ENCODE measurements at places on chromosomes 12 and 14.
A peak's percentile ranks its signal among the peaks of the same experiment; 100 is the strongest.

- H3K4me3 ChIP-seq = no peak overlapping the region
- H3K27ac ChIP-seq = no peak overlapping the region
- H3K27me3 ChIP-seq = peaks cover 26% of the 10 kb centered on the region
- DNase-seq = no peak
- H3K36me3 ChIP-seq = peaks cover 7% of the 10 kb centered on the region
Measured at GRCh38 chr12:1870086-1870485, 48.4 kb downstream of the CACNA2D4 start.

- H3K36me3 ChIP-seq = no peaks in the 10 kb centered on the region
- H3K4me3 ChIP-seq = no peak overlapping the region
- no peak for DNase-seq
- H3K4me1 ChIP-seq = peaks cover 46% of the 10 kb centered on the region
Measured at GRCh38 chr12:6264402-6265037, 46.0 kb upstream of the PLEKHG6 start.

GRCh38 chr12:145369-145960 lies 68.5 kb downstream of the SLC6A12 start:
- H3K27ac ChIP-seq = peak overlapping the region; percentile 40
- H3K4me1 ChIP-seq = peaks cover 93% of the 10 kb centered on the region
- H3K4me3 ChIP-seq = peak overlapping the region; percentile 19
- peaks cover 40% of the 10 kb centered on the region for H3K27me3 ChIP-seq
- DNase-seq = peak; percentile 25

DNA sequence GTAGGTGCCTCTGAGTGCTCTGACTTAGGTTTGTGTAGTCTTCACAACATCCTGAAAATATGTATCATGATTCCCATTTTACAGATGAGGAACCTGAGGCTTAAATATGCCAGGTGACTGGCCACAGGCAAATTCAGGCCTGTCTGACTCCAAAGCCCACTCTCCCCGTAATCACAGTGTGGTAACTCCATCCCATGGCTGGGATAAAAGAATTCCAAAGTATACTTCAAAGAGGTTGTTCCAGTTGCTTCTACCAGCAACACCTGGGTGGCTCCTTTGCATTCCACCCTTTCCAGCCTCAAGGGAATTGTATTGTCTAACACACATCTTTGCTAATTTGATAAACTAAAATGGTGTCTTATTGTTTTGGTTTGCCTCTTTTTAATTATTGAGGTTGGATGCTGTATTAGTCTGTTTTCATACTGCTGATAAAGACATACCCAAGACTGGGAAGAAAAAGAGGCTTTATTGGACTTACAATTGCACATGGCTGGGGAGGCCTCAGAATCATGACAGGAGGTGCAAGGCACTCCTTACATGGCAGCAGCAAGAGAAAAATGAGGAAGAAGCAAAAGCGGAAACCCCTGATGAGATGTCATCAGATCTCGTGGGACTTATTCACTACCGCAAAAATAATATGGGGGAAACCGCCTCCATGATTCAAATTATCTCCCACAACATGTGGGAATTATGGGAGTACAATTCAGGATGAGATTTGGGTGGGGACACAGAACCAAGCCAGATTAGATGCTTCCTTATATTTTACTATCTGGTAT lies 9.9 kb upstream of the CHST11 start:
- no peak overlapping the region for H3K4me3 ChIP-seq
- H3K36me3 ChIP-seq = no peaks in the 10 kb centered on the region
- no peak for DNase-seq
- H3K27ac ChIP-seq = no peak overlapping the region

GRCh38 chr14:92391726-92392125 lies 68.8 kb downstream of the SLC24A4 start:
- H3K4me1 ChIP-seq = peaks cover 20% of the 10 kb centered on the region
- H3K27me3 ChIP-seq = peaks cover 5% of the 10 kb centered on the region
- H3K4me3 ChIP-seq = no peak overlapping the region
- no peak overlapping the region for H3K27ac ChIP-seq

GRCh38 chr12:28583701-28584261 lies 393.5 kb downstream of the CCDC91 start:
- H3K4me1 ChIP-seq = no peaks in the 10 kb centered on the region
- no peaks in the 10 kb centered on the region for H3K36me3 ChIP-seq
- no peak overlapping the region for H3K27ac ChIP-seq
- DNase-seq = no peak
- H3K27me3 ChIP-seq = no peaks in the 10 kb centered on the region
- H3K4me3 ChIP-seq = no peak overlapping the region

DNA sequence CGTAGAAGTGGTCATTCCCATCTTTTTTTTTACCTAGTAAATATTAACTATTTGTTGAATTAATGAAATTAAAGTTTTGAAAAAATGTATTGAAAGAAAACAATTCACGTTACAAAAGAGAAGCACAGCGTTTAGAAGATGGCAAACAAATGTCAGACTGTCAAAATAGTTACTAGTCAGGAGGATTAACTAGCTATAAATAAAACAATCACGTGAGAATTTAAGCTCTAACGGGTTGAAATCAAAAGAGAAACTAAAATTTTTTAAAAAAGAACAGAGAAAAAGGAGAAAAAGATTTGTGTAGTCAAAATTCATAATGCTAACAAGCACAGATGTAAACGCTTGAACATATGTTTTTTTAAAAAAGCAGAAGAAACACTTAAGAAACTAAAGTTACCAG lies 26.4 kb downstream of the DDHD1 start:
- H3K36me3 ChIP-seq = peaks cover 24% of the 10 kb centered on the region
- H3K4me1 ChIP-seq = peaks cover 6% of the 10 kb centered on the region
- no peaks in the 10 kb centered on the region for H3K27me3 ChIP-seq
- no peak overlapping the region for H3K4me3 ChIP-seq

DNA sequence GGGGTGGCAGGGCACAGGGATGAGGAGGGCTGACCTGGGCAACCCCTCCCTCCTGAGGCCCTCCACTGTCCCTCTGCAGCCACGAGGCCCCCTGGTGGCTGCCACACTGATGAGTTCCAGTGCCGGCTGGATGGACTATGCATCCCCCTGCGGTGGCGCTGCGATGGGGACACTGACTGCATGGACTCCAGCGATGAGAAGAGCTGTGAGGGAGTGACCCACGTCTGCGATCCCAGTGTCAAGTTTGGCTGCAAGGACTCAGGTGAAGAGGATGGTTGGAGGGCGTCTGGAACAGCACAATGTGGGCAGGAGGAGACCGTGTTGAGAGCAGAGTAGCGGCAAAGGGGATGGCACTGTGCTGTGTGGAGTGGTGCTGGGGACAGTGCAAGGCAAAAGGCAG lies 25.7 kb upstream of the LRP1-AS start:
- H3K27me3 ChIP-seq = peaks cover 1% of the 10 kb centered on the region
- no peak overlapping the region for H3K27ac ChIP-seq

DNA sequence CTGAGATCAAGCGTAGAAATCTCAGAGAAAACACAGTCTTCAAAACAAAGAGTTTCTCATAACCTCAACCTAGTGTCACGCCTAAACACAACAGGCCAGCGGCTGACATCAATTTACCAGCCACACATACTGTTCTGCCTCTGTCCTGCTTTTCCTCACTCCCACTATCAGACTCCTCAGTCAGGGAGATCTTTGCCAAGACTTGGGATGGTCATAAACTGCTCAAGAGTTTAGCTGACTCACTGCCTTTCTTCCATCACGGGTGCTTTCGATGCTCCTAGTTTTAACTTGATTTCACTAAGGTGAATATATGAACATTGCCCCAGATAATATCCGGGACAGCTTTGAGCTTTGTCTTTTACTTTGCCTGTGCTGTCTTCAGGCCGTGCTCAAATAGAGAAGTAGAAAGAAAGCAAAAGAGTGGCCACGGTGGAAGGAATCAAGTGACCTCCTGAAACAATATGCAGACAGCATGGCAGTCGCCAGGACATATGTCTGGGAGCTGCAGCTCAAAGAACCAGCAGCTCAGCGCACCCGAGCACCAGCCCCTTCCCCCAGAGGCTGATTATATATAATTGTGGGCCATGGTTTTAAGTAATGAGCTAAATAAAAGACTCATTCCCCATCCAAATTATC lies 12.1 kb downstream of the MDM1 start:
- no peak overlapping the region for H3K4me3 ChIP-seq
- H3K27me3 ChIP-seq = no peaks in the 10 kb centered on the region
- no peak for DNase-seq
- peaks cover 26% of the 10 kb centered on the region for H3K4me1 ChIP-seq

GRCh38 chr14:23354990-23355389 lies 2.3 kb upstream of the SLC22A17 start:
- H3K4me1 ChIP-seq = peaks cover 26% of the 10 kb centered on the region
- peaks cover 27% of the 10 kb centered on the region for H3K27me3 ChIP-seq
- H3K27ac ChIP-seq = peak overlapping the region; percentile 43
- peaks cover 34% of the 10 kb centered on the region for H3K36me3 ChIP-seq

DNA sequence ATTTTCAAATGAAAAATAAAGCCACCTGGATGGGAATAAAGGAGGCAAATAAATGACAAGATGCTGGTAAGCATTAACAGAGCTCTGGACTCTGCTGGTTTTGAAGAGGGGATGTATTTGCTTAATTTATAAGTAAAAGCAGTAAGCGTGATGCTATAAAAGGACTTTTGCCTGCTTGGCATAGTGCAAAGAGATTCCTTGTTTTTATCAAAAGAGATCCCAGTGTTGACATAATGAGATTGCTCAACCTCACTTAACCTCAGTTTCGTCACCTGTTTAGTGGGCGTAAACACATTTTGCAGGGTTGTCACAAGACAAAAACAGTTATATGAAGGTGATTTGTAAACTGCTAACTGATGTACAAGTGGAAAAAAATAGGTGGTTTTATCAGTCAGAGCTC lies 13.8 kb downstream of the ASCL1 start:
- no peaks in the 10 kb centered on the region for H3K36me3 ChIP-seq
- H3K4me3 ChIP-seq = no peak overlapping the region
- H3K4me1 ChIP-seq = no peaks in the 10 kb centered on the region
- no peak overlapping the region for H3K27ac ChIP-seq
- DNase-seq = no peak

GRCh38 chr12:32995623-32996022 lies 99.0 kb upstream of the PKP2 start:
- no peak for DNase-seq
- no peaks in the 10 kb centered on the region for H3K27me3 ChIP-seq
- H3K4me3 ChIP-seq = no peak overlapping the region
- peaks cover 24% of the 10 kb centered on the region for H3K4me1 ChIP-seq
- H3K27ac ChIP-seq = no peak overlapping the region

DNA sequence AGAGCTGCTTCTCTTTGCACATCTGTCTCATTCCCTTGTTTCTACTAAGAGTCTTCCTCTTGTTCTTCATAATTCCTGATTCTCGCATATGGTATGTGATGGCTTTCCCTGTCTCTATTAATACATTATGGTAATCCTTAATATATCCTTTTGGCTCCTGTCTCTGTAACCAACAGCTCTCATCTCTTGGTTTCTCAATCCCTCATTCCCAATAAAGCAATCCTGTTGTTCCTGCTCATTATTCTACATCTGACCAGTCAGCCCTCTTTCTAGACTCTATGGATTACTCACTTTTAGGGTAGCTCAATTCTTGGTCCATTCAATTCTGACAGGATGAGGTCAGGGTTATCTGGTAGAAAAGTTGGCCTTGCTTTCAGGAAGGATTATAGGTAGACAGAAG lies 349.9 kb downstream of the LRIG3 start:
- H3K27ac ChIP-seq = no peak overlapping the region
- H3K36me3 ChIP-seq = no peaks in the 10 kb centered on the region
- peaks cover 9% of the 10 kb centered on the region for H3K4me1 ChIP-seq

GRCh38 chr14:85039353-85039626 lies 490.7 kb upstream of the FLRT2 start:
- peaks cover 25% of the 10 kb centered on the region for H3K4me1 ChIP-seq
- H3K36me3 ChIP-seq = no peaks in the 10 kb centered on the region
- H3K27ac ChIP-seq = no peak overlapping the region
- no peak for DNase-seq
- H3K27me3 ChIP-seq = peaks cover 3% of the 10 kb centered on the region

DNA sequence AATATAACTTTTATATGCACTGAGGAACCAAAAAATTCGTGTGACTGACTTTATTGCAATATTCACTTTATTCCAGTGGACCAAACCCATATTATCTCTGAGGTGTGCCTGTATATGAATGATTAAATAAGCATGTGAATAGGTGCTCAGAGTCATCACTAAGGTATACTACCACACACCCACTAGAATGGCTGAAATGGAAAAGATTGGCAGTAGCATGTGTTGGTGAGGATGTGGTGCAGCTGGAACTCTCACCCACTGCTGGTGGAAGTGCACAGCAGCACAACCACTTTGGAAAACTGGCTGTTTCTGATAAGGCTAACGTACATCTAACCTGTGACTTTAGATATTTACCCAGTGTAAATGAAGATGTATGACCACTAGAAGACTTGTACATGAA lies 36.8 kb downstream of the GOLGA5 start:
- H3K4me1 ChIP-seq = peaks cover 21% of the 10 kb centered on the region
- peaks cover 2% of the 10 kb centered on the region for H3K27me3 ChIP-seq
- H3K36me3 ChIP-seq = peaks cover 53% of the 10 kb centered on the region

DNA sequence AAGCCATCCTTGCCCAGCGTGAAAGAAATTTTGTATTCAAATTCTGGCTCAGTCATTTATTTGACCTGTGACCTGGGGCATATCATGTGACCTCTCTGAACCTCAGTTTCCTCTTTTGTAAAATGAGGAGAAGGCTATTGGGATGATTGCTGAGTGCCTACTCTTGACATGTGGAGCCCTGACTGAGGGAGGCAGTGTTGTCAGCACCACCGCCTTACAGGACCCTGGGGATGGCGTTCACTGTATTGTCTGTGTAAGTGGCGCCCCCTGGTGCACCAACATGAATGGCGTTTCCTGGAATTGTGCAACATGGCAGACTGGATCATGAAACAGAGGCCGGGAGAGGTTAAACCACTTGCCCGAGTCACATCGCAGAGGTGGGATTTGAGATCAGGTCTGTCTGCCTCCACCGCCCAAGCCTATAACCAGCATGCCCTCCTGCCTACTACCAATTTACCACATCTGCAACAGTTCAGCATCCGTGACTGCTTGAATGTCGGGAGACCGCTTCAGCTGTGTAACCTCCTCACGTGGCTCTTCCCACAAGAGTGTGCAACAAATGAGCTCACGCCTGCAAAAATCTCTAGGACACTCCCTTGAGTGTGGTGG lies 20.1 kb upstream of the CCDC63 start:
- no peak overlapping the region for H3K4me3 ChIP-seq
- H3K36me3 ChIP-seq = no peaks in the 10 kb centered on the region
- DNase-seq = peak; percentile 86
- H3K27me3 ChIP-seq = peaks cover 64% of the 10 kb centered on the region
- peaks cover 5% of the 10 kb centered on the region for H3K4me1 ChIP-seq

GRCh38 chr12:115771065-115771464 lies 506.4 kb downstream of the MED13L start:
- peaks cover 24% of the 10 kb centered on the region for H3K27me3 ChIP-seq
- H3K4me1 ChIP-seq = peaks cover 6% of the 10 kb centered on the region
- peak overlapping the region; percentile 22 for H3K27ac ChIP-seq
- H3K4me3 ChIP-seq = no peak overlapping the region

GRCh38 chr12:4796694-4797482 lies 76.7 kb downstream of the GALNT8 start:
- peaks cover 15% of the 10 kb centered on the region for H3K4me1 ChIP-seq
- H3K36me3 ChIP-seq = peaks cover 32% of the 10 kb centered on the region
- no peak overlapping the region for H3K4me3 ChIP-seq
- H3K27ac ChIP-seq = no peak overlapping the region

- no peaks in the 10 kb centered on the region for H3K4me1 ChIP-seq
- H3K36me3 ChIP-seq = no peaks in the 10 kb centered on the region
- no peak overlapping the region for H3K27ac ChIP-seq
- no peaks in the 10 kb centered on the region for H3K27me3 ChIP-seq
- DNase-seq = no peak
Measured at GRCh38 chr14:24534286-24534685, 26.2 kb upstream of the CMA1 start.

All from nephron progenitor cell (in vitro differentiated cells).